Stimulated activated CD4-positive, alpha-beta T cell treated with anti-CD3 and anti-CD28 coated beads, TNF-alpha, amount 100 ng/mL, for 1 hour (primary cell): ENCODE measurements at places on chromosomes 3 and 15.

DNA sequence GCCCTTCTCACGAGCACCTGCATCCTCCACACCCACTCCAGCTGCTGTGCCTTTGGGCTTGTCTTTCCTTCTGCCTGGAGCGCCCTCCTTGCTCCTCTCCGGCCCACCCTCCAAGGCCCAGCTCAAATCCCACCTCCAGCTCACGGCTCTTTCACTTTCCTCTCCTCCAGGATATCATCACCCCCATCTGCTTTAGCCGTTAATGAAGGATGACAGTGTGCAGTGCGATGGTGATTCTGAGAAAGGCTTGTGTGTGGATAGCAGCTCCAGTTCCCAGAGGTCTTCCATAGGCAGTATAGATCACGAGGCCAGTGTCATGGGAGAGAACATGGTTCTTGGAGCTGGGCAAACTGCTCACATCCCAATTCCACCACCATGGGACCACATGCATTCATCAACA lies 237.4 kb downstream of the TLE3 start:
- no peak for DNase-seq

DNA sequence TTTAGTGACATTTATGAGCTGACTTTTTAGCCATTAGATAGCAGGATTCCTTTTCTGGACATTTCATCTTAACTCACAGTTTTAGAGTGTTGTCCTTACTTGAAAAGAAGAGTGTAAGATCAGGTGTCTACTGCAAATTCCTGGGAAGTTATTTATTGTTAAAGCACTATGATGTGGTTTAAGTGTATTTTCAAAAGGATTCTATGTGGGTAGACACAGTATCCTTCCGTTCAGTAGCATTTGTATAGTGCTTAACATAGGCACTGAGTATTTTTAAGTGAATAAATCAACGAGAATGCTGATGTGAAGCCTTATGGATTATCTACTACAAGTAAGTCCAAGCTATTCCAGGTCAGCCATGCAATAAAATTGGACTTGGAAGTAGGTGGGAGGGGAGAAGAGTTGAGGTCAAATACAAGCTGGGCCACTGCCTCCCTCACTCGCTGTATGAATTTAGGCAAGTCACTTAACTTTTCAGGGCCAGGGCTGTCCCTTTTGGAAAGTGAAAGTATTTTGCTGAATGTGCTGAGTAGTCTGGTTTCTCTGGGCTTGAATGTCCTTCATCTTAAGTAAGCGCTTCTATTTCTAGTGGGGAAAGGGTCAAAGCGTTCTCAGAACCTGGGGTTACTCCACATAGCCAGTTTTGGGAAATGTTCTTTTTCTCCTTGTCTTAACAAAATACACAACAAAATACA lies 48.6 kb downstream of the GAP43 start:
- no peak for DNase-seq

GRCh38 chr15:88080616-88081015 lies 175.9 kb downstream of the NTRK3 start:
- no peak for DNase-seq

GRCh38 chr15:65213241-65213640 lies 2.0 kb upstream of the CILP start:
- DNase-seq = no peak

DNA sequence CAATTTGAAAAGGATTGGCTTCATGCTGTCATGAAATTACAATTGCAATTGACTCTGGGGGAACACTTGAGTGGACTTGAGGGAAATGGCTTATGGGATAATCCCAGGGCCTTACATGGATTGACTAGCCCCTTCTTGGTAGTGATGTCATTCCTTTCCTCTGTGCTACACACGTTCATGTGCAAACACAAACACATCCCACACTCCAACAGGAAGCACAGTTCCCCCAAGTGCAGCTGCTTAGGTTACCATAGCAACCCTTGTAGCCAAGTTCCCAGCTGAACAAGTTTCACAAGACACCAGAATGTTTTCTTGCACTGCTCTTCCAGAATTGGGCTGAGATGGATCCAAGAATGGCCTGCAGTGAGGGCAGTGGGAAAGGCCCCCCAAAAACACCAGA lies 217.0 kb downstream of the ZNF621 start:
- no peak for DNase-seq

DNA sequence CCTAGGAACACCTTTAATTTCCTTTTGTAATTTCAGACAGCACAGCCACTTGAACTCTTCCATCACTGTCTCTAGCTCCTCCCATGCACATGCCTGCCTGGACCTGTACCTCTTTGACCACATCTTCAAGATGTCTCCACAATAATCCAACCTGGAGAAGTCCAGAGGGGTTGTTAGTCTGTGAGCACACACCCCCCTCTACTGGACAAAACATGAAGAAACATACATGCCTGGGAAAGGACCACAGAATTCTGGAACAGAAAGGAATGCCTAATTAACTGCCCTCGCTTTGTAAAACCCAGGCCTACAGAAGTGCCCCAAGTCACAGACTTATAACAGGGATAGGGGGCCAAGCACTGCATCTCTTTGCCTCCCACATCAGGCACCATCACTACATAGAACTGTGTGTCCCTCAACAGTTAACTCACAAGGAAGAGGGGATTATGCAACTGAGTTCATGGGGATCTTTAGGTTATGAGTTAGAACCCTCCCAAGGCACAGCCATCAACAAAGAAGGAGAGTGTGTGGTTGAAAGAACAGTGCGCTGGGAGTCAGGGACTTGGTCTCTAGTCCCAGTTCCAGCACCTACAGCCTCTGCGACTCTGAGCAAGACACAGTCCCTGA lies 61.7 kb downstream of the FMN1 start:
- no peak for DNase-seq

- DNase-seq = no peak
Observed at GRCh38 chr3:56932866-56933265, 127.6 kb upstream of the SPATA12 start.

DNA sequence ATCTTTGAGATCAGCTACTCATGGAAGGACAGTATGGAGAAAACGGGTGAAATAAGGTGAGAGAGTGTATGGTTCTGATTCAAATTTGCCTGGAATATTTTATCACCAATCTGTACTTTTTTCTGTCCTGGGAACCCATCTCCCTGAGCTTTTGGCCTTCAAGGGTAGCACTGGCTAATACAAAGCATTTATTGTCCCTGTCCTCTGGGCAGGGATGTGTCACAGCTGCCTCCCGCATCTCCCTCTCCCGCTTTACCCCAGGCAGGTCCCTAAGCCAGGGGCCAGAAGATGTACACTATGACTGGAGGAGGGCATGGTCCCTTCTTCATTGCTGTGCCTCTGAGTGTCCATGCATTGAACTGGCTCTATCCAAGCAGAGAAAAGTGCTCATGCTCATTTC lies 201.7 kb upstream of the CHRNA7 start:
- no peak for DNase-seq
